Fibroblast of mammary gland (primary cell): ENCODE measurements at places on chromosomes 3 and 15.
A peak's percentile ranks its signal among the peaks of the same experiment; 100 is the strongest.

DNA sequence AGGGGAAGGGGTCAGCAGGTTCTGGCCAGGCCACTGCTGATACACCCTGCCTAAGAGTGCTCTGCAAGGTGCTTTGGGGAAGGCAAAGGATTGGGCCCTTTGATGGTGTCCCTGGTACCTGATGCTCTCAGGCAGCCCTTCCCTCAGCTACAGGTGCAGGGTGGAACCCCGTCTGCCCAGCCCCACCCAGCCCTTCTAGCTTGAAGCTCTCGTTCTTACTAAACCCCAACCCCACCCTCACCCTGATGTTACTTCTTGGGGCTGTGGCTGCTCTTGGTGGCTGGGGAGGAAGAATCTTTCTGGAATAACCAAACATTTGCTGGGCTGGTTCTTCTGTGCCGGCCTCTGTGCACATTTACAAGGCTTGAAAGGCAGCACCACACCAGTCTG, 6.4 kb downstream of the GNAI2 start:
- DNase-seq, result no peak

- no peak for DNase-seq
Observed at GRCh38 chr3:1805331-1805730, 293.3 kb upstream of the CNTN4 start.

- DNase-seq, result no peak
Observed at GRCh38 chr3:170490828-170491560, 72.3 kb downstream of the CLDN11 start.

GRCh38 chr3:192850451-192850981, 67.1 kb downstream of the MB21D2 start:
- peak; percentile 83 for DNase-seq

DNA sequence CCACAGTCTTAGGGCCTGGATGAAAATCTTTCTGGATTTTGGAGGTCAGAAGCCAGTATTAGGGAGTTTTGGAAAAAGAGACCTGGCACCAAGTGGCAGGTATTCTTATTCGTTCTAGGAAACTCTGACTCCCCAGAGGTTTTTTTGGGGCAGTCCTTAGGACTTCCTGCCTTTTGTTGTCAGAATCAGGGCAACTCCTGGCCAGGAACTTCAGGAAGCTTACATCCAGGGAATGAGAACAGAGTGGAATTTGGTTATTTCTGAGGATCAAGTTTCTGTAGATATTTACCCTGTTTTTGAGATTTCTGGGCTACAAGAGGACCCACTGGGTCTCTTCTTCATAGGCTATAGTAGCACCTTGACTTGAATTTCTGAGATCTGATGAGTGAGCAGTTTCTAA, 15.5 kb downstream of the SCN10A start:
- DNase-seq, result no peak

DNA sequence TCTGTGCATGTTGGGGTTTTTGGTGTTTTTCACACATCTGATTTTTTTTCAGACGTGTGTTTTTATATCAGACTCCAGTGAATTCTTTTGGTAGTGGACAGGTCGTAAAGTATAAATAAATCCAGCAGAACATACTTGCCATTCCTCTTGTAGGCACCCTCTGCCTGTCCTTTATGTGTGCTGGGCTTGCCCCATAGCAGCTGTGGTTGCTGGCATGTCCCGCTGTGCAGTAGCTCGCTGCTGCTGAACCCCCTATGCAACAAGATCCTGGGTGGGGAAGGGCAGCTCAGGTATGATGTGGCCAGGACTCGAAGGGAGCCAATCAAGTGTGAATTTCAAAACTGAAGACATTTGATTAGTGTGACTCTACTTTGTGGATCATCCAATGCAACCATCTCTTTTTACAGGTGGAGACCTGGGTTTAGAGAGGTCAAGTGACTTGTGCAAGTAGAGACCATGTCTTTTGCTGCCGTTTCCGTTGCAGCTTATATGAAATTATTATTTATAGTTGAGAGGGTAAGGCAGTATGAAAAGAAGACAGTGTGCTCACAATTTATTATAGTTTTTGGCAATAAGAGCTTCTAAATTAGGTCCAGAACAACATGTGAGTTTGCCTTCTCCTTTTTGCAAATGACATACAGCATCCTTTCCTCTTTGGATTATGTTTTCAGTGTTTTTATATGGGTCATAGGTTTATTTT, 350.8 kb upstream of the C2CD4B start:
- DNase-seq, result no peak

DNA sequence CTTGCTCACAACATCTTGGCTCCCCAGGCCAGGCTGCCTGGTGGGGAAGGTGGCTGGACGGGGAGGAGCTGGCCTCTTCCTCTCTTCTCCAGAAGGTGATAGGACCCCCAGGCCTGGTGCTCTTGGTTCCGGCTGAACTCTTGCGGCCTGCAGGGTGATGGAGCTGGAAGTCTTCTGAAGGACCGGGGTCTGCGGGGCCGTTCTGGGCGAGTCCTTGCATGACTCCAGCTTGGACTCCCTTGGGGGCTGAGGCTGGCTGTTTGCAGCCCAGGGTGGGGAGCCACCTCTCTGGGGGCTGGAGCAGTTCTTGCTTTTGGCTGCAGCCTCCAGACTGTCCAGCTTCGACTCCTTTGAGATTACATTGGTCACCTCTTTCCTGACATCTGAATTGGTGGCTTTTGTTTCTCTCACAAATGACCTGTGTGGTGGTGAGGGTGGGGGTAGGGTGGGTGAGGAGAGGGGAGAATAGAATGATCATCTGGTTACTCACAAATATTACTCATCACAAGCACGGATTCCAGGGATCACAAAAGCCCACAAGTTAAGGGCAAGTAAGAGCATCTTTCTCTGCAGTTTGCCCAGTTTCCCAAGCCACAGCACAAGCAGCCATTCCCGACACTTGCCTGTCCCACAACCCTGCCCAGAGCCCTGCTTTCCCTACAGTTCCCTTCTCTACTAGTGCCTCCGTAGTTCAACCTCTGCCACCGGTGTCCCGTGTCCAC, 149.1 kb upstream of the HACD2 start:
- peak; percentile 93 for DNase-seq
